ENCODE measurements at places on chromosomes 13 and 19. TPM values are rescaled to one million over a fixed set of nuclear protein-coding genes. Genes with fewer than 3 reads are reported as not detected.

RXFP2 gene
- not detected for total RNA-seq

XAB2 gene
- 34.1 TPM for total RNA-seq

LILRB3 gene
- not detected for total RNA-seq

PRTN3 gene
- total RNA-seq: not detected

CCDC70 gene
- not detected for total RNA-seq

ZNF699 gene
- total RNA-seq: 14.8 TPM

DLEU7 gene
- not detected for total RNA-seq

SCEL gene
- not detected for total RNA-seq

ZNF266 gene
- total RNA-seq: 7.3 TPM

RNF113B gene
- total RNA-seq: not detected

KLK3 gene
- not detected for total RNA-seq

MBD3L5 gene
- total RNA-seq: not detected

SOX21 gene
- not detected for total RNA-seq

GRCh38 chr19:16378291-16378889 is 53.8 kb downstream of the KLF2 start:
- no peak for DNase-seq

GRCh38 chr13:52984881-52985363 is 43.7 kb upstream of the OLFM4 start:
- DNase-seq: no peak

DNA sequence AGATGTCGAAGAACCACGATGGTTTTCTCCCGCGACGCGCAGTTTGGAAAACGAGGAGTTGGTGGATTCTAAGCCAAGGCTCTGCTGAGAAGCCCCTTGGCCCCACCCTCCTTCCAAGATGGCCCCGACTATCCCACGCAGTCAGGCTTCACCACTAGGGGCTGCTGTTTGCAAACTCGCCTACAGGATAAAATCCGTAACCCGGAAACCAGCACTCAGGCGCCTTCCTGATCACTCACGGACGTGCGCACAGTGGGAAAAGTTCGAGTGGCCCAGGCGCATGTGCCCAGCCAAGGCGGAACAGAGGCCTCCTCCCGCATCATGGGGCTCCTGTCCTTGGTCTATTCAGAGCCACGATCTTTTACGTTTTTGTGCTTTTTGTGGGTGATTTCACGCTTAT is 19.2 kb upstream of the UQCR11 start:
- peak; percentile 56 for DNase-seq

DNA sequence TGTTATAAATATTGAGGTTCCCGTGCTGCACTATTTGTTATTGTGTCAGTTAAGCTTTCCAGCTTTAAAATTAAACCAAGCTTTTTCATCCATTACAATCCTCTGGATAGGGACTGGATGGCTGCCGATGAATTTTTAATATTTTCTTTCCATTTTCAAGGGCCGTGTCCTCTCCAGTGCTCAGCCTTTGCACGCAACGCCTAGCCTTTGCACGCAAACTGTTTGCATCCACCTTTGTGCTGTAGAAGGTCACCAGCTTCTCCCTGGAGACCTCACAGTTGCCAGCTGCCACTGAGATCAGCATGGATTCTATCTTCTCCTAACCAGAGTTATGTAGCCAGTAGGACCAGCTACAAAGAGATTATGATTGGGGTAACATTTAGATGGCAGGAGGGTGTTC is 240.5 kb downstream of the SLC7A1 start:
- no peak for DNase-seq

DNA sequence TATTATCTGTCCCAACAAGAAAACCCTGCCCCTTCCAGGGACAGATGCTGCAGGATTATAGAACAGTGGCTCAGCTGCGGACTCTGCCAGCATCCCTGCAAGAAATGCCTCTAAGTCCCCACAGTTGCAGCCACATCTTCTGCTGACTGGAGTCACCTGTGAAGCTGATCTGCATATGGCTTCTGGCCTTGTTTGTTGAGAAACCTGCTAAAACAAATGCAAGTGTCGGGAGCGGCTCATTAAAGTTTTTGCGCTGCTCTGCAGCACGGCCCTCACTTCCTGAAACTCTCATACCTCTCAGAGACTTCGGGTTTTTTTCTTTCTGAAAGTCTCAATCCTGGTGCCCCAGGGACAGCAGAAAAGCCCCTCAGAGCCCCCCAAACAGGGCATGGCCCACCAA is 725.0 kb downstream of the UQCRFS1 start:
- DNase-seq: no peak

GRCh38 chr13:111978546-111978945 is 88.4 kb upstream of the SOX1 start:
- no peak for DNase-seq

- no peak for DNase-seq
Measured at GRCh38 chr19:33486936-33487811, 34.4 kb downstream of the PEPD start.

- no peak for DNase-seq
Measured at GRCh38 chr19:17420475-17420924, 653 bp downstream of the MVB12A start.

GRCh38 chr13:33610438-33611120 is 207.4 kb upstream of the RFC3 start:
- DNase-seq: peak; percentile 17

- no peak for DNase-seq
Measured at GRCh38 chr19:46926170-46927071, 65.6 kb downstream of the ARHGAP35 start.
